Stimulated activated CD4-positive, alpha-beta T cell treated with anti-CD3 and anti-CD28 coated beads, Interleukin-1b, Interleukin-23, amount 100 ng/mL, for 24 hours (primary cell): ENCODE measurements at places on chromosomes 2 and 18.
A peak's percentile ranks its signal among the peaks of the same experiment; 100 is the strongest.

- no peak for DNase-seq
Observed at GRCh38 chr2:151347906-151348305, 9.5 kb upstream of the TNFAIP6 start.

DNA sequence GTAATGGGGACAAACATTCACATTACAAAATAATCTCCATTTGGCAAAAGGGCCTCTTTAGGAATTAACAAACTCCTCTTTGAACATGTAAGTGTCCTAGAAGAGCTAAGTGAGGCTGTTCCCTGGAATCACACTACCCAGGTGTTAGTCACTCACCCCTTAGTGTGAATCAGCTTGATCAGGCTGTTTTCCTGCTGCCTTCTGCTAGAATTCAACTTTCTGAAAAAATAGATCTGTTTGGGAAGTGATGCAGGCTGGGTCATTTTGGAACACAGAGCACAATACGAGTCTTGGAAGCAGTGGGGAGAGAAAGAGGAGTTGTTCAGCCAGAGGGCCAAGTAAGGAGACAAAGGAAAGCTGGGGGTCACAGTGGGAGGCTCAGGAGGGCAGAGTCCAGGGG, 40.0 kb downstream of the TTC32 start:
- no peak for DNase-seq

DNA sequence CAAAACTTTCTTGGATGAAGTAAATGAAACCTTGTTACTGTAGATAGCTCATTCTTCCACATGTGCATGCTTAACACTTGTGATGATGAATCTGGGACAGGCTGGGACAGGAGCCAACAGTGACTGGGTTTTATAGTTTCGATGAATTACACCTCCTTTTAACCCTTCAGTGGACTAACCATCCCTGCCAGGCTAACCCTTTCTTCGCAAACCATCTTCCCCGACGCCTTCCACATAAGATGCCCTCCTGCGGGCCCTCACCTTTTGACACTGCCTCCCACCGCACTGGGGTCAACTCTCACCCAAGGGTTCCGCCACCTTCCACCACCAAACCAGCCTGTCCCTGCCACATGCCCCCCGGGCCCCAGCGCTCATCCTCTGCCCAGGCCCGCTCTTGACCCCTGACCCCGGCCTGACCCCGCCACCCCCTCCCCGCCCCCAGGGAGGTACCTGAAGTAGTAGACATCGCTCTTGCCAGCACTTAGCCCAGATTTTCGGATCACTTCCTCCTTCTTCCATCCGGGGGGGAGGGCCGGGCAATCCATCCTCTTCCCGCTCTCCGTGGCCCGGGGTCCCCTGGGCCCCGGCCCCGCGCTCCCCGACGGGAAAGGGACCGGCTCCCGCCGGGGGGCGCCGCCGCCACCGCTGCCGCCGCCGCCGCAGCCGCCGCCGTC, 764 bp downstream of the MBD2 start:
- DNase-seq: peak; percentile 37

DNA sequence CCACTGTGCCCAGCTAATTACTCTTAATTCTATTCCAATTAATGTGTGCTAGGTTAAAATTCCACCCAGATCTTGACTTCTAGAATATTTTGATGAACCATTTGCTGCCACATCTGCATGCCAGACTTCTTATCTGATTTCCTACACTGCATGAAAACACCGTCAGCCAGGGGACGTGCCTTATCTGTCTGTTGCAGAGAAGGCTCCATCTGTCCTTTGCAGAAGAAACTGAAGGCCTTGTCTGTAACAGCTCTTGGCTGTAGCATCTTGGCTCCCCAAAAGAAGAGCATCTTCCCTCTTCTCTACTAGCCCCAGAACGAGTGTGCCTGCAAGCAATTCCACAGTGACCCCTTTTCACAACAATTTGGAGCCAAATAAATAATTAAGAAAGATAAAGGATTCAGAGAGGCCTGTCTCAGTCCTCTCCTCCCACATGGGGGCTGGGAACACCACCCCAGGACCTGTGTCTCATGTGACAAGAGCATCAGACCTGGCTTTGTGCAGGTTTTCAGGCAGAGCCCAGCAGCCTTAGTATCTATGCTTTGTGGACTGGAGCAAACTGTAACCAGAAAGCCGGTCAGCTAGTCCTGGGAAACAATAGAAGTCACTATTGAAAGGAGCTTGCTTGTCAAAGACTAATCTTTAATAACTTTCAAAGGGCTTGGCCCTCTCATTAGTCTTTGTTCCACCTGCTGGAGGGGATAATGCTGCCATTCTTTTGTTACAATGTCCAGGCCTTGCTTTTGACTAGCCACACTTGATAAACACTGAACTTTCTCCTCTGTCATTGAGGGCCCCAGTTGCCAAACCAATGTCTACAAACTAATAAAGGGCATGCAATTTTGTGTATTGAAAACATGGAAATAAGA, 84.0 kb upstream of the NEUROD1 start:
- no peak for DNase-seq

- DNase-seq: no peak
Observed at GRCh38 chr2:218576854-218577253, 8.2 kb downstream of the CNOT9 start.

DNA sequence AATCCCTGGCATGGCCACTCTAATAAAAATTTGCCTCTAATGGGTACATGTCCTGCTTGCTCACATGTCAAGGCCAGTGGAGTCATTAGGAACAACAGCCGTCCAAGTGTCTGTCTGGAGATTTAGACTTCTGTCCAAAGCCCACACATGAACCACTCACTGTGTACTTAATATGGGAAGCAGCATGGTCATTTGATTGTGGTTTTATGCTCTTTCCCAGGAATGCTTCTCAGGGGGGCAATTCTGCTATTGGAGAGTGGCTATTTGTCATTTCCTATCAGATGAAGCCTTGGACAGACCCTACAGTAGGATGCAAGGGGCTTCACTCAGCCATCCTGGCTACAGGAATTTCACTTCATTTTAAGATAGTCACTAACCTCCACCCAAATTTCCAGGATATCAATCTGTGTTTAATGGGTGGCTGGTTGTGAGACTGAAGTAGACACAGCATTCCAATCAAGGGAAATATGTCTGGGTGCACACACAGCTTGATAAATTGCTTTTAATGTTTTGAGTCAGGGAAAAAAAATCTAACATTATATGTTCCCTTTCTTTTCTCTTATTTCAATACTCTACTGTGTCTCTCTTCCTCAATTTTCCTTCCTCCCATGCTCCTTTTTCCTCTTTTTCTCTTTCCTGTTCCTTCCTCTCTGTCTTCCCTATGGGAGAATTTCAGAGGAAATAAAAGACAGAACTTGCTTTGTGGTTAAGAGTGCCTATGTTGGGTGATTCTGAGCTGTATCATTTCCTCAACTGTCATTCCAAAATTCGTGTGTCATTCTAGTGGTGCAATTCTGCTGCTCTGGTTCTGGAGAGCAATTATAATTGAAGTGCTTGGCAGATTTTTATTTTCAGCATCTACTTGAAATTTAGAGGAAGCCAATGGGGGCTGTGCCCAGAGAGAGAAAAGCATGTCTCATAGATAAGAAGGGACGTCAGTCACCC, 320.1 kb downstream of the OSR1 start:
- DNase-seq: no peak

DNA sequence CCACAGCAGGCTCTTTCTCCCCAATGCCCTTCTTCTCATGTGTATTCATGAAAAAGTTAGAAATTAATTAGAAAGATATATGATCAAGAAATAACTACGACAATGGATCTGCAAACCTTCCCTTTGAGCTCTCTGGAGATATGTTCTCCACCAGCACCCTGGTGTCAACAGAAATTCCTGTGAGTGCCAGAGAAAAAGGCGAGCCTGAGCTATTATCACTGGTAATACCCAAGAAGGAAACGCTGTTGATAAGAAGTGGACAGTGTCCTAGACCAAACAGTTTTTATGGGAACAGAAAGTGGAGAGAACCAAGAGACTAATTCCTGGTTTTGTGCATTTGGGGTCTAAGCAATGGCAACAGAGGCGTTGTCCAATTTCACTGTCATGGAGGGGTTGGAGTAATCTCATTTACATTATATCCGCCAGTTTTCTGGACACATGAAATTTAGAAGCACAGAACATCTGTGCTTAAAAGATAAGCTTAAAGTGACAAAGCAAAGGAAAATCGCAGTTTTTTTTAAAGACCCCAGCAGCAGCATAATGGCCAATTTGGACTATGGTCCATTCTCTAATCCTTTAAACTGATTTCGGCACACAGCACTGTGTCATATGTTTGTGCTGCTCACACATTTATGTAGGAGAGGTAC, 47.2 kb upstream of the CDC42EP3 start:
- DNase-seq: no peak

DNA sequence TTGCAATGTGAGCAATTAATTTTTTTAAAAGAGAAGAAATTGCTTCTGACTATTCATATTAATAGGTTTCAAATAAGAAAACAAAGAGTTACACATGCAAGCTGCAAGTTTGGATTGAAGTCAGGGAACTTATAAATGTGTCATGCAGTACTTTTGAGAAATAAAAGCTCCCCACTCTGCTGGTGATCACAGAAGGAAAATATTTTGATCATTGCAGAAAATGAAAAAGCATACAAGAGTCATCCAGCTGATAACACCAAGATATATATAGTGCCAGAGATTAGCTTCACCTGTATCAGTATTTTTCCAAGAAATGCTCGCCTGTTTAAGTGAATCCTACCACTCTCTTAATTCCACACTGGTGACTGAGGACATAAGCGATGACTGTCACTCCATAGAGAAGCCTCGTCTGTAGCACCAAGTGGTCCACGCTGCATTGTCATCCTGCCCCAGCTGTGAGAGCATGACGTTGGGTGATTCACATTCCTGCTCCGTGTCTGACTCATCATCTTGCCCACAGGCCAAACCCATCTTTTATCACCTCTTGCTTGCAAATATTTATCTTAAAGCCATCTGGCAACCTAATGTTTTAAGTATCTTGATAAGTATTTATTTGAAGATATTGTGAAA, 178.0 kb downstream of the ASXL3 start:
- no peak for DNase-seq

GRCh38 chr2:138298120-138298814, 203.3 kb upstream of the SPOPL start:
- no peak for DNase-seq

- no peak for DNase-seq
Observed at GRCh38 chr2:67854103-67854743, 208.6 kb downstream of the C1D start.

DNA sequence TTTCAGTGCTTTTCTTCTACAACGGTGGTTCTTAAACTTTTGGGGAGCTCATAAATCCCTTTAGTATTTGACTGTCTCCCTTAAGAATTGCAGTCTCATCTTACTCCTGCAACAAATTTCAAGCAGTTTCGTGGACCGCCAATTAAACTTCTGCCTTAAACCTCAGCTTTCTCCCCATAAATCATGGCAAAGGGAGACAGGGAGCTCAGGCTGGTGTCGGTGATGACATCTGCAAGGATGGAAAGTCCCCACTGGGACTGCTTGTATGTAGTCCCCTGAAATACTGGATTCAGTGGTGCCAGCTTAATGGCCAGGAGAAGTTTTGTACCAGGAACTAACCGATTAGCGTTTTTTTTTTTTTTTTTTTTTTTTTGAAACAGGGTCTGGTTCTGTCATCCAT, 148.7 kb upstream of the ITGA6 start:
- DNase-seq: no peak

- DNase-seq: no peak
Observed at GRCh38 chr2:158138255-158138654, 36.6 kb downstream of the UPP2 start.

GRCh38 chr2:108428286-108429009, 20.6 kb upstream of the GCC2 start:
- no peak for DNase-seq

DNA sequence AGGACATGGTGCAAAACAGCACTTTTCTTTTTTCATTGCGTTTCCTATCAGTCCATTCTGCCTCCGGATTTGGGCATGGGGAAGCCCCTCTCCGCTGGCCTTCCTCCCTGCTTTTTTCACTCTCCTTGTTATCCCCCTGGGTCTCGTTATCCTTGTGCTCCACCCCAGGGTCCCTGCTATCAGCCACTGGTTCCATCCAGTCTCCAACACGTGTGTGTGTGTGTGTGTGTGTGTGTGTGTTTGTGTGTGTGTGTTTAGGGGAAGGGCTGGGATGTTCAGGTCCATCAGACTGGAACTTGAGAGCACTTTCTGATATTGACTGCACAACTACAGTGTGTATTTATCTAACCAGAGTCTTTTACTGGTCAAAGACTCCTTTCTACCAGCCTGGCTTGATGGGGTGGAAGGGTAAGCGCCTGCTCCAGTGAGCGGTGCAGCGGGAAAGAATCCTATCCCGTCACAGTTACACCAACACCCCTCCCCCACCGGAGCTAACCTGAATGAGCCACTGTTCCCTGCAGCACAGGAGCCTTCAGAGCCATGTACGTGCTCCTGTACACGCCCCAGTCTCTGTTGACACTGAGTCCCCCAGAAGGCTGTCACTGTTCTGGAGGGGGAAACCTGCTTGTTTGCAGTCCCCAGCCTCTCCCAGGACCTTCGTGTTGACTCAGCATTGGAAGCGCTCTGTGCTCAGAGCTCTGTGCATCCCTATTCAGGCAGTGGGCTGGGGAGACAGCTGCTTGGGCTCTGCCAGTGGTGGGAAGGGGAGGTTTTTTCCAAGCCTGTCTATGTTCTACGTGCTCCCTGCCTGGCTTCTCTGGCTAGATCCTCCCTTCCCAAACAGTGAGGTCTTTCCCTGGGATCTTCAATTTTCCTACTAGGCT, 4.6 kb downstream of the INHA start:
- no peak for DNase-seq
